ENCODE measurements at places on chromosomes 7 and 10. TPM values are rescaled to one million over a fixed set of nuclear protein-coding genes. Genes with fewer than 3 reads are reported as not detected.
A peak's percentile ranks its signal among the peaks of the same experiment; 100 is the strongest.

GRCh38 chr7:158358926-158359645 lies 228.5 kb downstream of the PTPRN2 start:
- DNase-seq, result no peak

DNA sequence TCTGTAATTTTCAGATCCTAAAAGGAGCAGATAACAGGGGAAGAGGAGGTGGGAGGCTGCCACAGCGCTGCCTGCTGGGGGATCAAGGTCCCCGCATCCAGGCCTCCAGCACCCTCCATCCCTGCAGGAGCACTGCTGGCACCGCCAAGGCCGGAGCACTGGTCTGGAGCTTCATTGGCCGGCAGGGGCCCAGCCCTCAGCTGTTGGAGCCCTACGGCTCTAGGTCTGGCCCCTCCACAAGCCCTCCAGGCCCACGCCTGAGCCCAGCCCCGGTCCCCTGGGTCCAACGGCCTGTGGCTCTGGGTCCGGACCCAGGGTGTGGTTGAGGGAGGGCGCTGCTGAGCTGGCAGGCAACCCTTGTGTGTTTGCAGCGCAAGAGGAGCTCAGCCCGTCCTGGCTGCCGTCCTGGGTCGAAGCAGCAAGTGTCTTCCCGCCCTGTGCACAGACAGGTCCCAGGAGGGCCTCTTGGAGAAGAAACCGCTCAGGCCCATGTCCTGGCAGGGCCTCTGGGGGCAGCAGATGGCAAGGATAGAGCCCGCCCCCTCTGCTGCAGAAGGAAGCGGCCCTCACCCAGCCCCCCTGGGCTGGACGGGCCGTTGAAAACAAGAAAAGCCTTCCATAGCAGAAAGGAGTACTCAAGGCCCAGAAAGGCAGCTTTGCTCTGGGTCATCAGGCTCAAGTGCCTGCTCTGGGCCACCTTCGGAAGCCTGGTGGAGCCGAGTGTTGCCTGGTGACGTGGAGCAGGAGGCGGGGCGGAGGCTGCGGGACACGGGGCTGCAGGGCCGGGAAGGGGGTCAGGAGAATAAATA lies 54.3 kb upstream of the TNRC18 start:
- peak; percentile 97 for DNase-seq

DNA sequence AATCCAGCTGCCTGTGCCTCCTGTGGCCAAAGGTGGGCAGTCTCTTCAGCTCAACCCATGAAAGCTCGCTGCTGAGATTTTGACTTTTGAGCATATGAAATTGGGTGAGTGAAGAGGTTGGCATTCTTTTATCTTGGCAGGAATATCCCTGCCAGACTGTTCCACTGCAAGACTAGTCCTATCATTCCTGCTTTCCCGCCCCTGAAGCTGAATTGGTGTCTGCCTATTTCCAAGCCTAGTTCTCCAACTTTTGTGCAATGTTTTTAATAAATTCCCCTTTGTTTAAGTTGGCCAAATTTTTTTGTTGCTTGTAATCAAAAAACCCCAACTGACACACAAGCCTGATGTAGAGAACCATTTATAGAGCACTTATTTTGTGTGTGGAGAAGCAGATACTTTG lies 34.8 kb upstream of the BICC1 start:
- no peak for DNase-seq

DNA sequence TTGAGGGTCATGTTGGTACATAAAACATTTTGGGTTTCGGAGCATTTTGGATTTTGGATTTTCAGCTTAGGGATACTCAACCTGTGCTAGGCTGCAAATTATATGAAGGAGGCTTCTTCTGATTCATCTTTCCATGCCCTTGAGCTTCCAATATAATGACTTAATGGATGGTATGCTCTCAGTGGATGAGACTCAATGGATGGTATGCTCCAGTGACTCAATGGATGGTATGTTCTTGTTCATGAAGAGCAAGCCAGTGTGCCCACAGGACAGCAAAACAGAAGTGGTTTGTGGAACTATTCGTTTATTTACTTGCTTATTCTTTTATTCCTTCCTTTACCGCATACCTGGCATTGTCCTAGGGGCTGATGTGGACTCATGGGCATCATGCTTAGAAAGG lies 969.6 kb downstream of the LRMDA start:
- no peak for DNase-seq

DNA sequence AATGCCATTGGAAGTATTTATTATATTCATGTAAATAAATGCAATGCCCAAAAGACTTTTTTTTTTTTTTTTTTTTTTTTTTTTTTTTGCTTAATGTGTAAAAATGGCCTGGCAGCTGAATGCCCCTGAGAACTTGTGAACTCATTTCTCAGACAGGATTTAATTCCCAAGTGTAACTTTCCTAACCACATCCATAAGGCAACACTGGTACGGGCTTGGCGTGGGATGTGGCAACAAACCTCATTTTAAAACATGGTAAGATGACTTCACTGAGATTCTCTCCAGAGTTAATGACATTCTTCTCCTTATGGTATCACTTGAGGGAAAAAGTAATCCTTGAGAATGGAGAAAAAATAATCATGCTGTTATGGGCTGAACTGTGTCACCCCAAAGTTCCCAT lies 150.4 kb downstream of the DGKI start:
- DNase-seq, result no peak

DNA sequence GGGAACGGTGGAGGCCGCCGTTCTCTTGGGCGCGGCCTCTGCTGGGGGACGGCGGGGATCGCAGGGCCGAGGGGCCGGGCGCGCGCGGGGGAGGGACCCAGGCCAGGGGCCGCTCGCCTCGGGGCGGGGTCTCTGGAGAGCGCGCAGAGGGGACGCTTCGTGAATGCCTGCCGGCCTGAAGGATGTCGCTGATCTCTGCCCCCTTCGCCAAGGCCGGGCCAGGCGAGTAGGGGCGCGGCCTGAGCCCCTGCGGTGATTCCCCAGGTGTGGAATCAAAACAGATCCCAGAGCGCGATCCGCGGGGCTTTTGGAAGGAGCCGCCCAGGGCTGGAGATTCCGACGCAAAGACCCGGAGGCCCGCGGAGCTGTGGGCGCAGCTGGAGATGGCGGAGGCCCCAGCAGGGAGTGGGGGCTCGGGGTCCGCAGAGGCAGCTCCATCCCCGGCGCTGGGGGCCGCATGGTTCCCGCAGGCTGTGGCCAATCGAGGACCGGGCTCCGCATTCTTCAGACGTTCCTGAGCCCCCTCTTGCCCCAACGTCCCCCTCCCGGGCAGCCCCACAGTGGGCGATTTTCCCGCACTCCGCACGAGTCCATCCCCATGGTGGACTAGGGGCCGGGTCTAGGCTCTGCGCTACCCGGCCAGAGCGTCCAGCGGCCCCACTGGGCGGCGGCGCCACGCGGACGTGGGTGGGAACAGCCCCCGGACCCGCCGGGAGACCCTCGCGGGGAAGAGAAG lies 166.0 kb downstream of the ACTR3B start:
- DNase-seq, result peak; percentile 97

GRCh38 chr7:1933066-1933750 lies 263.1 kb downstream of the ELFN1 start:
- no peak for DNase-seq

GRCh38 chr10:97821308-97822038 lies 28.2 kb upstream of the GOLGA7B start:
- peak; percentile 84 for DNase-seq

Gene ASZ1
- total RNA-seq, result not detected

Gene FGL2
- not detected for total RNA-seq

Gene DEPP1
- 0.28 TPM for total RNA-seq

Gene GDF10
- total RNA-seq, result not detected

Gene PNLIP
- not detected for total RNA-seq

Gene REPIN1
- total RNA-seq, result 149 TPM

Gene AZGP1
- not detected for total RNA-seq
